ENCODE measurements at places on chromosomes 12 and 14.

DNA sequence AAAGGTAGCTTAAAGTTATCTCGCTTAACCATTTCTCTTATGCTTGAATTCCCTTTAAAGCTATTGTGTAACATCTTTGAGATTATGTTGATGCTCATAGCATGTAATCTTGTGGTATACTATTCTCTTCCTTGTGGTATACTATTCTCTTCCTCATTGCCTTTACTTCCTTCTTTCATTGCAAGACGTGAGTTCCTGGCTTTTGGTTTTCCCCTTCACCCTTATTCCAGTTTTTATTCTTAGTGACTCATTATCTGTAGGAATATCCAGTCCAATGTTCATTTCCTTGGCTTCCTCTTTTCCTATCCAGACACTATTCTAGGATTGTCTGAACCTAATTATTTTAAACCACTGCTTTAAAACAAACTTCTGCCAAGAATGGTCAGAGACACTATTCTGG lies 564.0 kb downstream of the CCER1 start:
- DNase-seq: no peak

DNA sequence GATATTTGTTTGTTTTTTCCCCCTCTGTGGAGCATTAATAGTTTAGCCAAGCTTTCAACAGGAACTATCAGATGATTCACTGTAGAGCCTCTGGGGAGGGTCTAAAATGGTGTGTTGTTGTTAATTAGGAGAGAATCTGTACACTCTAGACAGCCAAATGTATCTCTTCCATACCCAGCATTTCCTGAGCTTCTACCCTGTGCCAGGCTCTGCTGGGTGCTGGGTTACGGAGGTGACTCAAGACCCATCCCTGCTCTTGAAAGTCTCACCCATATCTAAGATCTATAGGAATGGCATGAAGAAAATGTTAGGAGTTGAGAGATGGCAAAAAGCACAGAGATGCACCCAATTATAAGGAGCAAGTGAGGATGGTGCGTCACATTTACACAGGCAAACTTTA lies 245.8 kb downstream of the C12orf75 start:
- DNase-seq: no peak

DNA sequence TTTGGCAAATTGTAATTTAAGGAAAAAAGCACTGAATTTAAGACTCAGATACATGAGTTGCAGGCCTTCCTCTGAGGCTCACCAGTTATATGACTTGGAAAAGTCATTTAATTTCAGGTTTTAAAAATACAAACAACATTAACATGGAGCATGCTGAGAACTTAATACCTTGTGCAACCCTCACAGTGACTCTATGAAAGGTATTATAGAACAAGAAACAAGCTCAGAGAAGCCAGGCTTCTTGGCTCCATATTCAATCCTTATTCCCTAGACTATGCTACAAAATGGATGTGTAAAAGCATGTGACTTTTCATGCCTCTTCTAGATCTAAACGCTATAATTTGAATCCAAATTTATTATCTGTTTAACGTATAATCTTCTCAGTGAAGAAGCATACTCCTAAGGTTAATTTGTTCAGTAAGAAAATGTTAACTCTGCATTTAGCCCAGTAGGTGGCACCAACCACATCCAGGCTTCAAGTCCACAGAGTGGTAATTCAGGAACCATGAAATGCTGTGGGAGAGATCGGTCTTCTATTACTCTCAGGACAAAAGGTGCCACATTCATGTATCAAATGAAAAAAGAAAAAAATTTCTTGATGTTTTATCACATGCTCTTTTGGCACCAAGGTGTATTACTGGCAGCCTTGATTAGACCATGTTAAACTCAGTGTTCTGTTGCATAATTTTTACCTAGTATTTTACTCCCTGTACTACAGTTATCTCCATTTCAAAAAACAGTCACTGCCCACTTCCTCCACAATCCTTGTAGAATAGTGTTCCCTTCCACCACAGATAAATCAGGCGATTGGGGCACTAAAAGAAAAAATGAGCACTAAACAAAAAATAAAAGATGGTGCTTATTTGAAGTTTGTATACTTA lies 9.3 kb downstream of the CCDC196 start:
- peak; percentile 64 for DNase-seq

DNA sequence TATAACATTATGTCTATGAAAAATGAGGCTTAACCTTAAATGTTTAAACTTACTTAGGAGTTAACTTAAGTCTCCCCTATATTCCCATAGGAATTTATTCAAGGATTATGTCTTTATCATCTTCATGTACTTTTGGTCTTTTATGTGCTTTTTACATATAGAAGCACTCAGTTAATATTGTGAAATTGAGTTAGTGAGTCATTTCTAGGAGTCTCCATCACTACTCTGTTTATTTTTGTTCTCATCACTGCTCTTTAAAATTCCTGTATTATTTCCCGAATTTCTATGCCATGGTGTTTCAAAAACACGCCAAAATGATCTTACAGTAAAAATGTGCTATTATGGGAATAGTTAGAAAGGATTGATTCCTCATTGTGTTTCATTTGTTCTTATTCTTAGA lies 31.6 kb downstream of the TBC1D15 start:
- no peak for DNase-seq

- DNase-seq: no peak
Observed at GRCh38 chr12:132454193-132454932, 35.6 kb upstream of the FBRSL1 start.

- no peak for DNase-seq
Observed at GRCh38 chr14:20799892-20800544, 2.6 kb downstream of the RNASE1 start.

GRCh38 chr12:65313719-65314317 lies 35.3 kb downstream of the MSRB3 start:
- DNase-seq: no peak

DNA sequence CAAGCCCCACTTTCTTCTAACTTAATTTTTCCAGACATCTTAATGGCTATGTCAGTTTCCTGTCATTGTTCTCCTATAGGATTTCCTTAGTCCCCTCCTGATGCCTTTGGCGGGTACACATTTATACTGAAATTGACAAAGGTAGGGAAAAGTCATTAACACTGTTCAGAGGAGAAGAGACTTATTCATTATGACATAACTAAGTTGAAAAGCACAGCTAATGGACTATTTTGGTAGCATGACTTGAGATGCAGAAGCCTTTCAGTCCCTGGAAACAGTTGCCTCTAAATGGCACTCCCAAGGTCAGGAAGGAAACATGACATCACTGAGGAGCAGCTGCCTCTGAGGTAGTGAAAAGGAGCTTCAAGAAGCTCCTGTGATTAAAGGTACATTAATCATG lies 317.5 kb upstream of the KITLG start:
- no peak for DNase-seq

Measured in NCI-H1694 (cell line).